Activated CD8-positive, alpha-beta memory T cell treated with anti-CD3 and anti-CD28 coated beads for 1 hour (primary cell): ENCODE measurements at places on chromosomes 2 and 18.

- no peak for DNase-seq
These were observed 789.4 kb downstream of the EPHA4 start for GRCh38 chr2:220782609-220783113.

DNA sequence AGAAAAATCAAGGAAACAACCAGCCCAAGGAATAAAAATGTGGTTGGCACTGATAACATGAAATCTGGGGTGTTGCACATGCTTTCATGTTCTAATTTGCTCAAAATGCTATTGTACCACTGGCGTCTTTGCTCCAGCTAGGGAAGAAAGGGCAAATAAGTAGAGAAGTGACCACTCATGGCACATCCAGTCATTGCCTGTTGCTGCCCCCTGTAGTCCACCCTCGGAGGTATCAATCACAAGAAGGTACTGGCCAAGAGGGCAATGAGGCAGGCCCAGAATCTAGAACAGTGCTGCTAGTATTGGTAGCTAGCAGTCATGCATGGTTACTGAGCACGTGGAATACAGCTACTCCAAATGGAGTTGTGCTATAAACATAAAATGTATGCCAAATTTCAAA is 213.4 kb downstream of the CDCA7 start:
- DNase-seq = no peak

GRCh38 chr2:498493-499178 is 178.6 kb downstream of the TMEM18 start:
- no peak for DNase-seq

- DNase-seq = no peak
These were observed 80.0 kb upstream of the ZNF532 start for GRCh38 chr18:58784601-58785137.

DNA sequence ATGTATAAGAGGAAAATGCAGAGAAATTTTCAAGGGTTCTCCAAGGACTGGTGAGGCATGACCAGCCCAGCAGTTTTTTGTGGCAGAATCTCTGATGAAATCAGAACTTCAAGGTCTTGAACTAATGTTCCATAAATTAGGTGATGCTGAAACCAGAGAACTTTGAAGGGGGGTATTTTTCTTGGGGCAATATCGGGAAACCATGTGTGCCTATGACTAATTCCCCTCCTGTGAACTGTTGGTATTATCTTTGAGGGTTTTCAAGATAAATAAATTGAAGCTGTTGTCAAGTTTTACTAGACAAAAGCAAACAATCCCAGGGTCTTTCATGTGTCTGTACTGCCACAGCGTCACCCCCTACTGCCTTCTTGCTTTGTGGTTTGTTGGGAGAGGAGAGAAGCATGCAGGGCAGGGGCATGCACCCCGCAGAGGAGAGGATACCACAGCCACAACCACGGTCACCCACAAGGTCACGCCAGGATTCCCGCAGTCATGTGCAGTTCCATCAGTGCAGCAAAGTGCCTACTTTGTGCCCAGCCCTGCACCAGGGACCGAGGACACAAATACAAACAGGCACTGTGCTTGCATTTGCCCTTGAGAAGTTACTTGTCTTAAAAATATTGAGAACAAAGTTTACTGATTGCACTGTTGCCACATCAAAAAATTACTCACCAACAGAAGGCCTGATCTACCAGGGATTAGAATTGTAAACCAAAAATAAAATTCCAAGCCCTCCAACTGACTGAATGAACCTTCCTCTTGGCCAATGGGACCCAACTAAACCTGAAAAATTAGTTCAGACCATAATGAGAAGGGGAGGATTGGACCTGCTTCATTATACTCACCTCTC is 413.3 kb upstream of the TRIB2 start:
- no peak for DNase-seq

- no peak for DNase-seq
These were observed 41.1 kb downstream of the SP140 start for GRCh38 chr2:230266638-230267037.

GRCh38 chr18:56959120-56959519 is 187.8 kb upstream of the BOD1L2 start:
- no peak for DNase-seq

DNA sequence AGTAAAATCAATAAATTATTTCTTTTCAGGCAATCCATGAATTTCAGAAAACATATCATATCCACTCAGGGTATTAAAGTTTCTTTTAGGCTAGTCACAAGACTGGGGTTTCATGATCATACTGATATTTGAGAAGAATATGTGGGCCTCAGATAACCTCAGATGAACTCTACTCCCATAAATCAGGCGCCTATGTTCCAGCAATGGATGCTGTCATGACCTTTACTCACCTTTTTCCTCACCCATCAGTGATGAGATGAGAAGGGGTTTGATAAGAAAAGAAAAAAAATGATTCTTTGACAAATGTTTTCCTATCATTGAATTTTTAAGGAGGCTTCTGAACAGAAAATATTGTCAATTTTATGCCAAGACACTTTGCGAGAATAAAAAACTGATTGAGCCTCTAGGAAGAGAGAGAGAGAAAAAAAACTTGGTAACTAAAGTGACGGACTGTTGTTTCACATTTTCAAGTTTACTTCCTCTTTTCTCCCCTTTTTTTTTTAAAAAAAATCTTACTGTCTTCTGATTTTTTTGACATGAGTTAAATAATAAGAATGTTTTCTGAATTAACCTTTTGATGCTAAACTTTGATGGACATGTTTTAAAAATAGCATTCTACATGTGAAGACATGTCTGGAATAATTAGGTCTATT is 309.1 kb upstream of the MAP2 start:
- DNase-seq = no peak

- no peak for DNase-seq
These were observed 3.6 kb upstream of the PHLPP1 start for GRCh38 chr18:62711781-62712180.

GRCh38 chr2:175057078-175057685 is 52.0 kb upstream of the CHN1 start:
- no peak for DNase-seq

DNA sequence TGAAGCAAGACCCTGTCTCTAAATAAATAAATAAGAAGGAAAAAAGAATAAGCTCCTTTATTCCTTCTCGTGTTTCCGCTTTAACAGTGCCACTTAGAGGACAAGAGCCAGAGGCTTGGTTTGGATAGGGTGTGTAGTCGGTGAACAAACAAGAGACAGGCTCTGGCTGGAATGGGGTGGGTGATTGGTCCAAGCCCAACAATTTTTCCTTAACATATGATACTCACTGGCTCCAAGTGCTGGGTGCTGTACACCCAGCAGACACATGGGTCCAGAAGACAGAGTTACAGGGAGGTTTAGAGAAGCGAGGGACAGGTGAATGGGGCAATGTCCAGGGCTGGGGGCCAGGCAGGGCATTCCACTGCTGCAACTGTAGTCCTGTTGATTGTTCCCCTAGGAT is 77.8 kb downstream of the NCAPH start:
- DNase-seq = no peak

DNA sequence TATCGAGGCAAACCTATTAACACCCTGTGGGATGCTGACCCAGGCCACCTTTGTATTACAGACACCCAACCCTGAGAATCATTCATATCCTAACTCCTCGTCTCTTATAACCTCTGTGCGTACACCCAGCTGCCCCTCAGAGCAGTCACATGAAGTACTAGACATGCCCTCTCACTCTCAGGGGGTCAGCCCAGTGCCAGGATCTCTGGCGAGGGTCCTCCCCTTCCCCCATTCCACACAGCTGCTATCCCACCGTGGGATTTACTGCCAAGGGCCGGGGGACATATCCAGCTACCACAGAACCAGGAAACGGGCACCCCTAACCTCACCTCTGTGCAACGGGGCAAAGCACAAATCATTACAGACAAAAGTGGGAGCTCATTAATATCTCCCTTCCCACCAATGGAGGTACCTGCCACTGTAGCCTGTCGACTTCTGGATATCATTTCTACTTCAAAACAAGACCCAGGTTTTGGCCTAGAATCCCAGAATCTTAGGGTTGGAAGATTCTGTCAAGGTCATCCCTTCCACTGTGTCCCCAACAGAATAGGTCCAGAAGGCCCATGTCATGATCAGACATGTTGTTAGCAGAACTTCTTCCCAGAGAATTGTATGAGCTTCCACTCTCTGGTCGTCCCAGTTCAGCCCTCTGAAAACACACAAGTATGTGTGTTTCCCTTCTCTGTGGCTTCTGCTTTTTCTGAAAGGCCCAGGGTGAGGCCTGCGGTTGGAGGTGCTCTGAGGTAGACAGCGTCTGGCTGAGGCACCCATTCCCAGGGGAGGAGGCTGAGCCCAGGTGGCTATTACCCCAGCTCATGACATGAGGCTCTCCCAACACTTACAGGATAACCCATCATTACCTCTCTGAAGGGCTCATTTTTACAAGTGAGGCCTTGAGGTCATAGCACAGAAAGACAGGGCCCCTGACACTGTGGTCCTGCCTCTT is 1.7 kb downstream of the TMBIM1 start:
- DNase-seq = no peak

DNA sequence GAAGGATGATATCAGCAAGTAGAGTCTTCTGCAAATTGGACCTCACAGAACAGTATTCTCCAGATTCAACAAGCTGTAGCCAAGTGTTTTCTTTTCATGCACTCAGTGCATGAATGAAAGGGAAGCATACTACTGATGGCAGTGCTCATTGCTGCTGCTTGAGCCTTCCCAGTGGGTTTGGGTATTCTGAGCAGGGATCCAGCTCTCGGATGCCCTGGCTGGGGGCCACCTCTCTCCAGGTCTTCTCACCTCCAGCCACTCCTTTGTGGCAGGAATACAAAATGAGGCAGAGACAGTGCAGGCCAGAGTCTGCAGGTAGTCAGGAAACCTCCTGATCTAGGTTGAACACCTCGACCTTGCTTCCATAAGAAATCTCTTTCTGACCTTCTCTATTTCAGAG is 390.4 kb upstream of the CELF4 start:
- DNase-seq = no peak

DNA sequence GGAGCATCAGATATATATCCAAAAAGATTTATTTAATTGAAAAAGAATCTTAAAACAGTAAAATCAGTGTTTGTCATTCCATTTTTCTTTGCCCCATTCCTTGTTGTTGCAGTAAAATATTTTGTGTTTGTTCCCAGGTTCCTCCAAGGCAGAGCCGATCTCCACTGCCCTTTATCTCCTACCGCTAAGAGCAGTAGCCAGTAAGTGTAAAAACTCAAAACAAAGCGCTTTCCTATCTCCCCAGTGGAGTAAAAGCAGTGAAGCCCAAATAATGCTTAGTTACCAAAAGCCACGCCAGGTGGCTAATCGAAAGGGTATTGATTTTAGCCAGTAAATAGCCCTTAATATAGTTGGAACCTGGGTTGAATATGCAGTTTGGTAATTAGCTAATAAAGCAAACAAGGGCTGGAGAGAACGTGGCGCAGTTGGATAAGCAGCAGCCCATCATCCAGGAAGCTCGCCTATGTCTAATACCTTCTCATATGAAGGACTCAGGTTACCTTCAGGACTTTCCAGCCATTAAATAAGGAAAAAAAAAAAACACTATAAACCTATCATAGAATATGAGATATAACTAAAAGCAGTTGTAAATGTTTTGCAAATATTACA is 12.4 kb upstream of the GPD2 start:
- no peak for DNase-seq

DNA sequence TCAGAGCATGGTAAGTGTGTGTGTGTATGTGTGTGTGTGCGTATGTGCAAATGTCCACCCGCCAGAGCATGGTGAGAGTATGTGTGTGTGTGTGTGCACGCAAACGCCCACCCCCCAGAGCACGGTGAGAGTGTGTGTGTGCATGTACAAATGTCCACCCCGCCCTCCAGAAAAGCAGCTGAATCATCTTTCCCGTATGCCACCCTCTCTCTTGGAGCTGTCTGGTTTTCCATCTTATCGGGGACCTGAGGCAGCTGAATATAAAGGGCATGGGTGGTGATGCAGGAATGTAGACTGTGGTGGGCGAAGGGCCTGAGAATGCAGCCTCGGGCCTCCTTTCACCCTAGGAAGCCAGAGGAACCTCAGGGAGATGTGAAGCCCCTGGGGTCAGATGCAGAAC is 66.9 kb downstream of the COPS7B start:
- no peak for DNase-seq

DNA sequence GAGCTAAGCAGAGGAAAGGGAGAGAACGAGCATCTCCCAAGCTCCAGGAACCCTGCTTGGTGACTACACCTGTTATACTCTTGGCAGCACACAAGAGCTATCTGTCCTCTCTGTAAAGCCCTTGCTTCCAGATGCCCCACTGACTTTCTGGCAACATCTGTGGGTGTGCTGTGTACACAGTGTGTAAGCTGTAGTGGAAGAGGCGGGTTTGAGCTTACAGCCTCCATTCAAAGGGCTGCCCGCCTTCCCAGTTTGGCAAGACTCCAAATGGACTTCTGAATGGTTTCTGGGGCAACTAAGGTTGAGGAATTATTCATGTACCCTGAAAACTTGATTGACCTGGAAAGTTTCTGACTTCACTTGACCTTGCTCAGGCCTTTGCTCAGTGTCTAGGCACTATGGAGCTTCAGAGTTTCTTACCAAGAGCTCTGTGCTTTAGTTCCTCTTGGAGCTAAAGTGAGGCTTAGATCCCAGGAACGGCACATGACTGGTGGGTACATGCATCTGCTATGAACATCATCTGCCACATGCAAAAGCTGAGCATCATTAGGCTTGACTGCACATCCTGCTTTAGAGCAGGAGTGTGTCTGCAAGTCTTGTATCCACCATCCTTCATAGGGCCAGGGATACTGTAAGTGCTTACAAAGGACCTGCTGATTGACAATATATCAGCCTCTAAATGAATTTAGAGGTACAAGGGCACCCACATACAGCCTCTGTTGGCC is 290.9 kb upstream of the SIX2 start:
- no peak for DNase-seq

DNA sequence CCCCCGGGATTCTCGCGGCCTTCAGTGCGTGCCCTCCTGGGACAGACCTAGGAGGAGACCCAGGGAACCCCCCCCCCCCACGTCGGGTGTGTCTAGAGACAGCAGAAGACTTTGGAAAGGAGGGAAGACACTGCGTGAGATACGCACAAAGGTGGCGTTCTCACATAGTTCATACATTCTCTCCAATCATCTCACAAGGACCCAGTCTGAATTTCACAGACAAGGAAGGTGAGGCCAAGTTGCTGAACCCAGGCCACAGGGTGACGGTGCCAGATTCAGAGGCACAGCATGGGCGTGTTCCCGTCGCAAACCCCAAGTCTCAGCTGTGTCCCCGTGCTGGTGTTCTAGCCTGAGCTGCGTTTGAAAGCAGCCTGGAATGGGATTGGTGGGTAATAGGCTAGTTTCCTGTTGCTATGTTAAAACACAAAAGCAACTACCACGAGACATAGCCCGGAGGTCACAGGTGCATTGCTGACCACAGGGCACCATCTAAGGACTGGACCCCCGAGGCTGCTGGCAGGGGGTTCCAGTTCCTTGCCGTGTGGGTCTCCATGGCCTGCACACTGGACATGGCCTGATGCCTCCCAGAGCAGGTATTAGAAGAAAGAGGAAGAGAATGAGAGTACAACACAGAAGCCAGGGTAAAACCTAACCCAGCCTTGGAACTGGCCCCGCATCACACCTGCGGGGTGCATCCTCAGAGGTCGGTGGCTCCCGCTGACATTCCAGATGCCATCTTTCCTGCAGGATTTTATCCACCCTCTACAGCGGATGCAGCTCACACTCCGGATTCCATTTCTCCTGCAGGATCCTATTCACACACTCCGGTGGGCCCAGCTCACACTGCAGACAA is 1.1 kb upstream of the PXDN start:
- DNase-seq = no peak
